ENCODE measurements at places on chromosomes 4 and X.

DNA sequence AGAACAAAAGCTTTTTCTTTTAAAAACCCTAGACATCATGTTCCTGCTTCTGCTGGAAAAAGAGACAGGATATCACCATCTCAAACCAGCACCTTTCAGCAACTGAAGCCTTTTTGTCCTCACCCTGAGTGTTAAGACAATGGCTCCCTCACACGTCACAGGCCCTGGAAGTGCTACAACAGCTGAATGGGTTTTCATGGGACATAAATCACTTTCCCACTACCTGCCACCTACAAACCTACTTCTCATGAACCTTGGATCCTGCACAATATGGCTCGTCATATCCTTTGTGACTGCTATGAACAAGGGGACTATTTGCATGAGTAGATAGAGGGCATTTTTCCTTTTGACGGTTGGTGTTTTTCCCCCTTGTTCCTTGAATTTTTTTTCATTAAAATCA lies 93.6 kb downstream of the TSPAN5 start:
- no peak for DNase-seq

DNA sequence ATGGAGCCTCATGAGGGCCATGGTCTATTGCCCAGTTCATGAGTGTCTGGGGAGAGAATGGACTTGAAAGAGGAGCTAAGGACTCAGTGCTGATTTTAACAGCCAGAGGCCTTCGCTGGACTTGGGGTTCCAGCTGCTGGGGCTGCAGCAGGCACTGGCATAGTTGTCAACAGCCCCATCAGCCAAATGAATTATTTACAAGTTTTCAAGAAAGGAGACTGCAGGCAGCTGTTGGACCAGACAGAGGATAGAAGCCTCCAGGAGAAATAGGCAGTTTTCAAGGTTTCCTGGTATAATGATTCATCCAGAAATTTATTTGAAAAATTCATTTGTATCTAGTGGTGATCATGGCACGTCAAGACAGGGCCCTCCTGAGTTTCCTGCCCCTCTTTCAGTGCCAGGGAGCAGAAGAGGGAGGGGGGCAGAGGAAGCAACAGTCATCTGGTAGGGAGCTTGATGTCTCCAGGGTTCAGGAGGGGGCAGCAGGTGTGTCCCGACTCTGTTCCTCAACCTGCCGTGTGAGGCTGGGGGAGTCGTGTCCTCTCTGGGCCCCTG lies 63.1 kb upstream of the GPR78 start:
- DNase-seq = no peak

- no peak for DNase-seq
These were observed 136.4 kb downstream of the HHIP start for GRCh38 chr4:144782345-144782744.

GRCh38 chr4:108181704-108182103 lies 13.0 kb upstream of the LEF1 start:
- no peak for DNase-seq

- no peak for DNase-seq
These were observed 713.8 kb downstream of the RAB28 start for GRCh38 chr4:12770351-12770750.

DNA sequence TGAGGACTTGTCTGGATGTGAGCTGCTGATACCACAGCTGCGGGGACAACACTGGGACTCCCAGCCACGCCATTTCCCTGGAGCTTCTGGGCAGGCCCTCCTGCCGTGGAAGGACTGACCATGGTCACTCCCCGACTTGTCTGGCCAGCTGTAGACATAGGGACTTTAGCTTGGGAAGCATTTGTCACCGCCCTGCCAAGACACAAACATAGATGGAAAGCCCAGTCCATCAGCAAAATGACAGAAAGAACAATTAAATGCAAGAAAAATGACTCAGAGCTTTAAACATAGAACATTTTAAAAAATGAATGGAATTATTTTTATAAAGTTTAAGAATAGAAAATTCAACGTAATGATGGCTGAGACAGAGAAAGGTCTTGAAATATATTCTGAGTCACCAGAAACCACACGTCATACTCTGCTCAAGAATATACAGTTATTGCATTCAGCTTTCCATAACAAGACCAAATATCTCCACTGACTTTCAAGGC lies 107.6 kb upstream of the CBR4 start:
- no peak for DNase-seq

- DNase-seq = no peak
These were observed 373.2 kb downstream of the BCOR start for GRCh38 chrX:39724544-39724943.

- no peak for DNase-seq
These were observed 50.3 kb downstream of the PARM1 start for GRCh38 chr4:74983253-74983635.
